ENCODE measurements at places on chromosomes 6 and 20.

GRCh38 chr6:151301547-151301946 is 61.8 kb downstream of the AKAP12 start:
- DNase-seq: no peak

- no peak for DNase-seq
Measured at GRCh38 chr6:156912431-156912830, 135.3 kb downstream of the ARID1B start.

GRCh38 chr20:3787324-3788014 is 929 bp upstream of the CENPB start:
- no peak for DNase-seq

DNA sequence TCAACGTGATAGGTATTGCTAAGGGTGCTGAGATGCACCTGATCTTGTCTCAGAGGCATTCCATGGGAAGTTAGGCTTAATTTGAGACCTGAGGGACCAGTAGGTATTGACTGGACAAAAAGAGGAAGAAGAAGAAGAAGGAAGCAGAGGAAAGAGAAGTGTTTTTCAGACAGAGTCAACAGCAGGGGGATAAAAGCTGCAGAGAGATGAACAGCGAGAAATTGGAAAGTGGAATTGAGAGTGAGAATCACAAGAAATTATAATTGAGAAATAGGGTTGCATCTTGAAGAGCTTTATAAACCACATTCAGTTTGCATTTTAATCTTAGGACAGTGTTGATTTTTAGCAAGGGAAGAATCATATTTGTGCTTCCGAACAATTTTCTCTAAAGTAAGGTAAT is 254.0 kb downstream of the CD83 start:
- DNase-seq: no peak

- no peak for DNase-seq
Measured at GRCh38 chr6:158391276-158391675, 79.0 kb downstream of the TULP4 start.

GRCh38 chr20:46206025-46206424 is 87.9 kb downstream of the CD40 start:
- no peak for DNase-seq

All from stimulated activated CD4-positive, alpha-beta T cell treated with anti-CD3 and anti-CD28 coated beads, Interleukin-2, amount 100 ng/mL, for 24 hours (primary cell).